Aorta (tissue), 5 donors: ENCODE measurements at places on chromosomes 5 and 9.

- H3K27me3 ChIP-seq, result no peaks in the 10 kb centered on the region
- DNase-seq, result no peak
- no peaks in the 10 kb centered on the region for H3K36me3 ChIP-seq
- no peak overlapping the region for H3K4me3 ChIP-seq
These were observed 348.8 kb downstream of the SH3GL2 start for GRCh38 chr9:17927616-17928015.

- no peaks in the 10 kb centered on the region for H3K36me3 ChIP-seq
- no peaks in the 10 kb centered on the region for H3K27me3 ChIP-seq
- H3K27ac ChIP-seq, result no peak overlapping the region
- no peak overlapping the region for H3K4me3 ChIP-seq
- no peaks in the 10 kb centered on the region for H3K4me1 ChIP-seq
These were observed 16.8 kb upstream of the CCL28 start for GRCh38 chr5:43429016-43429415.

DNA sequence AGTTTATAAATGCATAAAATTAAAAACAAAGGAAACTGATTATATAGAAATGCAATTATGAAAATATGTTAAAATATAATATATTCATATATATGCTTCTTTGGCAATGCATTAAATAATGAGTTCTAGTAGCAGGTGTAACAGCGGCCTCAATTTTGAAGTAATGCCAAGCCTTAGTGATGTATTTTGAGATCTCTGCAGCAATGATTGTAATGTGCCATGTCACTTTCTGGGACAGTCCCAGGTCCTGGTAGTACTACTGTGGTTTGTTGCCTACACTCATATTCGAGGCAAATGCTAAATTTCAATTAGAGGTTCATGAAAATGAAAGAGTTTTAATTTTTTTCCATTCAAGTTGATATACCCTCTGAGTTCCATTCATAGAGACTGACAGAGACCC lies 75.8 kb upstream of the ORM1 start:
- no peak for DNase-seq
- H3K4me1 ChIP-seq, result no peaks in the 10 kb centered on the region
- no peaks in the 10 kb centered on the region for H3K36me3 ChIP-seq
- no peaks in the 10 kb centered on the region for H3K27me3 ChIP-seq
- no peak overlapping the region for H3K4me3 ChIP-seq
- H3K27ac ChIP-seq, result no peak overlapping the region

DNA sequence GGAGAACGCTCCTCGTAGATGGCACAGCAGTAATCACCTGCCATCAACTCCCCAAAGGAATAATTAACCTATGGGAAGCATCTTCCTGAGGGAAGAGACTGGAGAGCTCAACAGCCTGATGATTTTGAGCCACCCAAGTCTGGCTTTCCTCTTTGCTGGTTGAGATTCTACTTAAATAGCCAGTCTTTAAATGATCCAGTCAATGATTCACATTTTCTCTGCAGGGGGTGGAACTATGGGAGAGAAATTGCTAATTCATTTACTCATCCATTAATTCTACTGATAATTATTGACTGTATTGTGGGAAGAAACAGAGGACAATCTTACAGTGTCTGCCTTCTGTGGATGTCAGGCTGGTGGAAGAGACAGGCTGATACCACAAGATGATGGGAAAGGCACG lies 355.0 kb upstream of the PANK3 start:
- H3K36me3 ChIP-seq, result no peaks in the 10 kb centered on the region
- no peaks in the 10 kb centered on the region for H3K4me1 ChIP-seq
- H3K27me3 ChIP-seq, result no peaks in the 10 kb centered on the region
- no peak overlapping the region for H3K27ac ChIP-seq

- DNase-seq, result no peak
- no peaks in the 10 kb centered on the region for H3K27me3 ChIP-seq
- no peaks in the 10 kb centered on the region for H3K4me1 ChIP-seq
- no peaks in the 10 kb centered on the region for H3K36me3 ChIP-seq
- no peak overlapping the region for H3K4me3 ChIP-seq
These were observed 102.3 kb upstream of the IL6ST start for GRCh38 chr5:56097055-56097454.

DNA sequence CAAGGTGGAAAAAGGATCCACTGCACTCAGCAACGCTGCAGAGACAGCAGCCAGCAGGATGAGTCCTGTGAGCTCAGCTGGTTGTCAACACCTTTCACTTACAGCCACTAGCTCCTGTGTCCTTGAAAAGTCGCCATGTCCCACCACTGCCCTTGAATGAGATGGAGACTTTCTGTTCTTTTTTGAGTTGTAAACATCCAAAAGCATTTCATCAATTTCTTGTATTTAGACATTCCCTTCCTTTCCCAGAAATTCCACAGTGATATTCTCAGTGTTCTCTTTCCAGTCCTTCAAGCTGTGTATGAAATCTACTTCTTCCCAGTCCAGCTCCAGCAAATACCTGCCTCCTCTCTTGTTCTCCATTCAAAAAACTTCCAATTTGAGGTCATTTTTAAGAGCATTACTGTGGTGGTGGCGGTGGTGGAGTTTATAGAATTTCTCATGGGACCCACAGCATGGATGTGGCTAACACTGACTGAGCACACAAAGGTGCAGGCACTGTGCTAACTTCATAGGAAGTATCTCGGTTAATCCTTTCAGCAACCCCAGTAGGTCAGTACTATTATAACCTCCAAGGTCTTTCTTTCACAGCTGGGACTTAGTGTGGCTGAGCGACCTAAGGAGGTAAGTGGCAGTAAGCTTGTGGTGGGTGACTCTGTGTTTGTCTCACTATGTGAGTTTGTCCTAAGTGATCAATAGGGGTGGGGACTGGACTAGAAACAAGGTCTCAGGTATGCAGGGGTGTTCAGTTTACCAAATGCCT lies 15.0 kb upstream of the GPX3 start:
- H3K27ac ChIP-seq, result no peak overlapping the region
- no peak for DNase-seq
- no peak overlapping the region for H3K4me3 ChIP-seq
- H3K27me3 ChIP-seq, result no peaks in the 10 kb centered on the region
- H3K4me1 ChIP-seq, result no peaks in the 10 kb centered on the region

DNA sequence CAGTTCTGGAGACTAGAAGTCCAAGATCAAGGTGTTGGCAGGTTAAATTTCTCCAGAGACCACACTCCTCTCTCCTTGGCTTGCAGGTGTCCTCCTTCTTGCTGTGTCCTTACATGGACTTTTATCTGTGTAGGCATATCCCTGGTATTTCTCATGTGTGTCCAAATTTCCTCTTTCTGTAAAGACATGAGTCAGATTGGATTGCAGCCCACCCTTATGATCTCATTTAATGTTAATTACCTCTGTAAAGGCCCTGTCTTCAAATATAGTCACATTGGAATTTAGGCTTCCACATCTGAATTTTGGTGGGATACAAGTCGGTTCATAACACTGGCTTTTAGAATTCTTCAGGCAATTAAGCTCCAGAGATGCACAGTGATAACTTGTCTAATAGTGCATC lies 322.2 kb upstream of the GRIA1 start:
- no peaks in the 10 kb centered on the region for H3K36me3 ChIP-seq
- H3K27me3 ChIP-seq, result no peaks in the 10 kb centered on the region
- H3K4me3 ChIP-seq, result no peak overlapping the region
